ENCODE measurements at places on chromosomes 2 and 18. TPM values are rescaled to one million over a fixed set of nuclear protein-coding genes. Genes with fewer than 3 reads are reported as not detected.
A peak's percentile ranks its signal among the peaks of the same experiment; 100 is the strongest.

DNA sequence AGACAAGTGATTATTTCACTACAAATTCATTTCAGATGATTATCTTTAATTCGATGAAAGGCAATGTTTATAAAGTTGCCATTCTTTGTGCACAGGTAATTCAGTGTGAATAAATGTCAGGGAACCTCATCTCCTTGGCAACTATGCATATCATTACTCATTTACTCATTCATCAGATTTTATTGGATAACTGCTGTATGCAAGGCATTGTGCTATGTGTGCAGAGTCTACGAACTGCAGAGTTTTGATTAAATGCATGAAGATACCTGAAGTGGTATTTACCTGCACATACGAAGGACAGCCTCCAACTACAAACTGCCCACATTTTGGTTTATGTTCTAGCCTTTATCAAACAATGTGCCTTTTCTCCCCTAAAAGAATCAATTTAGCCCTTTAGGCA, 3.5 kb downstream of the RND3 start:
- peak overlapping the region; percentile 100 for H3K4me3 ChIP-seq
- H3K27ac ChIP-seq = peak overlapping the region; percentile 98
- H3K4me1 ChIP-seq = peaks cover 54% of the 10 kb centered on the region
- no peak for DNase-seq

Gene RIT2
- total RNA-seq = not detected

DNA sequence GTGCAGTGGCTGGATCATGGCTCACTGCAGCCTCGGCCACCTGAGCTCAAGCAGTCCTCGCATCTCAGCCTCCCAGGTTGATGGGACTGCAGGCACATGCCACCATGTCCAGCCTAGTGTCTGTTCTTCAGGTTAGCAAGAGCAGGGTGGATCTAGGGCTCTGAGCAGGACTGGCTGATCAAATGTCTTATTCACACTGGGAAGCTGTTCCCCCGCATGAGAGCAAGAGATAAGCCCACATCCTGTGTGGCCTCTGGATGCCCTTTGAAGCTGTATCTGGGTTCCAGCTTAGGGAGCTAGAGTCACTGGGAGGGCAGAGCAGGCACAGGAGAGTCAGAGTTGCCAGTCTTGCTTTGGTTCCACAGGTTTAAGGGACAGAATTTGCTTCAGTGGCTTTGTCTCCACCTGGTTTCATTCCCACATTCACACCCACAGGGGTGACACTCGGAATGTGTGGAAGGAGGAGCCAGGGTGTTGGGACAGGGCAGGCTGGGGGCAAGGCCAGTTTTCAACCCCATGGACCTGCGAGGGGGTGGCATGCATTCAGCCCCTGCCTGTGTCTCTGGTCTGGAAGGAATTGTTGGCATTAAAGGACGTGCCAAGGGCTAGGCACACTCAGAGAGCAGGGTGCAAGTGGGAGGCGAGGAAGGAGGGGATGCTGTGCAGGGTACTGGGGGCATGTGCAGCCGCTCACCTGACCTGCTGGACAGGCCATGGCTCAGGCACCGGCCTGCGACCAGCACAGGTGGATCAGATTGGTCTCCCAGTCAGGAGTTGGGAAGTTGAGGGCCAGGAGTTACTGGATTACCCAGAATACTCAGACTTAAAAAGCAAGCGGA, 24.5 kb downstream of the PTPN18 start:
- no peak for DNase-seq
- H3K27ac ChIP-seq = peak overlapping the region; percentile 39
- no peaks in the 10 kb centered on the region for H3K4me1 ChIP-seq
- no peak overlapping the region for H3K4me3 ChIP-seq

DNA sequence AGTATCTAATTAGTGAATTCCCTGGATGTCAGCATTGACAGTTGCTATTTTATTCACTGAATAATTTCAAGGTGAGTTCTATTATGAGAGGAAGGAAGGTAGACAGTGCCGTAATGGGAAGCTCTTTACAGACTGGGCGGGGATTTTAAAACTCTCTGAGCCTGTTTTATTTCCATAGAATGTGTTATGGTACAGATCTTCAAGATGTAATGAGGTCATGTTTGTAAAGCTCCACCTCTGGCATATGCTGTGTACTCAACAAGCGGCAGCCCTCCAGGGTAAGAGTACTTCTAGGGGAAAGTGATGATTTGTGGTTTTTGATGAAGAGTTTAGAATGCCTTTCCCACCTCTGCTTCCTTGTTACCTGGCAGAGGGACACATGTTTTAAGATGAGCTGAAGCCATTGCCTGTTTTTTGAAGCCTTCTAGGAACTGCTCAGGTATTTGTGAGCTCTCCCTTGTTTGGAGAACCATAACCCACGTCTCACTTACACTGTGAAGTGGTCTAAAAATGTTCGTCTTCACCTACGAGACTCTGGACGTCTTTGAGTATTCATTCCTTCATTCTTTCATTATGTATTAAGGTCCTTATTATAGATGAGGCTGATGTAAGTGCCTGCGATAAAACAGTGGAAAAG, 251.2 kb downstream of the PTGR3 start:
- DNase-seq = no peak
- peaks cover 3% of the 10 kb centered on the region for H3K36me3 ChIP-seq
- no peaks in the 10 kb centered on the region for H3K27me3 ChIP-seq
- no peak overlapping the region for H3K27ac ChIP-seq
- no peaks in the 10 kb centered on the region for H3K4me1 ChIP-seq

Gene SFTPB
- total RNA-seq = 2.7 TPM

GRCh38 chr2:162768656-162769055, 69.9 kb downstream of the KCNH7 start:
- no peaks in the 10 kb centered on the region for H3K4me1 ChIP-seq
- H3K27me3 ChIP-seq = no peaks in the 10 kb centered on the region
- H3K36me3 ChIP-seq = no peaks in the 10 kb centered on the region
- no peak for DNase-seq
- H3K4me3 ChIP-seq = no peak overlapping the region

DNA sequence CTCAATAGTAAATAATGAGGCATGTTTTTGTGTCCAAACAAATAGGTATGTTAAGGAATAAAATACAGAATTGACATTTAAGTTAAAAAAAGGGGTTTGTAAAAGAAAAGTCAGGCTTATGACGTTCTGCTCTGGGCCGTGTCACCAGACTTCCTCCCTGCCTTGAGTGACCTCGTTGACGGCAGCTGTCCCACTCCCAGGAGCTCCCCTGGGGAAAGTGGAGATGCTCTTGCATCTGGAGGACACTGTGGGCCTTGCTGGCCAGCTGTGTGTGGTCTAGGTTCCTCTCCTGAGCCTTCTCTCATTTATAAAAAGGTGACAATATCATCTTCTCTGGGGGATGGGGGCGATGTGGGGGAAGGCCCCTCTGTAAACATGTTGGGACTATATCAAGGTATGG, 196.2 kb downstream of the CLIP4 start:
- H3K27me3 ChIP-seq = peaks cover 15% of the 10 kb centered on the region
- no peak overlapping the region for H3K4me3 ChIP-seq
- peaks cover 12% of the 10 kb centered on the region for H3K36me3 ChIP-seq
- no peak overlapping the region for H3K27ac ChIP-seq
- no peak for DNase-seq

DNA sequence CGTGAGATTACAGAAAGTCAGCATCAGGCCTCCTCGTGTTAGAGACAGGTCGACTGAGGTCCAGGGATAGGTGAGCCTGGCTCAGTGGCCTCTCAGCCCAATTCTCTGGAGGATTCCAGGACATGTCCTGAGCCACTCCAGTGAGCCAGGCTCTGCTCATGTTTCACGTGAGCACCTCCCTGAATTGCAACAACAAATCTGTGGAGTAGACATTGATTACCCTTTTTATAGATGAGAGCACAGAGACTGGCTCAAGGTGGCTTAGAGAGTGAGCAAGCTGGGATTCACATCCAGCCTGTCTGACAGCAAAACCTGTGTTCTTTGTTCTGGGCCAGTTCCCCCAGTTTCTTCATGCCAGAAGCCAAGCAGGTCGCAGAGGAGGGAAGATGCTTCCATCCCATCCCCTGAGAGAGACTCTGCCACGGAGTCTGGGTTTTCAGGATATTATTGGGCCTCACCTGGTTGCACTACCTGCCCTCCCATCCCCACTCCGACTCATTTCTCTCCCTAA, 46.4 kb downstream of the HS1BP3 start:
- H3K4me1 ChIP-seq = peaks cover 23% of the 10 kb centered on the region
- no peak overlapping the region for H3K27ac ChIP-seq
- peaks cover 4% of the 10 kb centered on the region for H3K36me3 ChIP-seq
- DNase-seq = no peak

Gene LRRFIP1
- 73.2 TPM for total RNA-seq

- peaks cover 4% of the 10 kb centered on the region for H3K27me3 ChIP-seq
- no peak overlapping the region for H3K4me3 ChIP-seq
- H3K36me3 ChIP-seq = peaks cover 5% of the 10 kb centered on the region
- no peak overlapping the region for H3K27ac ChIP-seq
- no peak for DNase-seq
These were observed 556.2 kb upstream of the ZEB2 start for GRCh38 chr2:145076085-145076484.

DNA sequence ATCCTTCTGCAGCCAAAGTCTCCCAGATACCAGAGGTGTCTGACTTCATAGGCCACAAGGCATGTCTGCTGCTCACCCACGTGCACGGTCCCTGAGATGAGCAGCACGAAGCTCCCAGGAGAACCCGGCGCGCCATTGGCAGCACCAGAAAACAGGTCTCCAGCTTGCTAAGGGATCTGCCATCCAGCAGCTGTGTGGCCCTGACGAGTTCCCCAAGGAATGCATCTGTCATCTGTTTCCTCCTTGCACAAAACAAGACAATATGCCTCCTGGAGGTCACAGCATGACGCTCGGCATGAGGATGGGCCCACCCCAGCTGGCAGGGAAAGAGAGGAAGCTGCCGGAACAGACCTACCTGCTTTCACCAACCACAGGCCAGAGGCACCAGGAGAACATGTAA, 29.2 kb downstream of the HS6ST1 start:
- H3K36me3 ChIP-seq = peaks cover 4% of the 10 kb centered on the region
- peaks cover 27% of the 10 kb centered on the region for H3K4me1 ChIP-seq
- H3K27me3 ChIP-seq = no peaks in the 10 kb centered on the region
- peak overlapping the region; percentile 47 for H3K27ac ChIP-seq
- H3K4me3 ChIP-seq = no peak overlapping the region
- DNase-seq = no peak

Gene AMMECR1L
- total RNA-seq = 21.9 TPM

Data from type B pancreatic cell (in vitro differentiated cells).